ENCODE measurements at places on chromosomes 2 and 18.

DNA sequence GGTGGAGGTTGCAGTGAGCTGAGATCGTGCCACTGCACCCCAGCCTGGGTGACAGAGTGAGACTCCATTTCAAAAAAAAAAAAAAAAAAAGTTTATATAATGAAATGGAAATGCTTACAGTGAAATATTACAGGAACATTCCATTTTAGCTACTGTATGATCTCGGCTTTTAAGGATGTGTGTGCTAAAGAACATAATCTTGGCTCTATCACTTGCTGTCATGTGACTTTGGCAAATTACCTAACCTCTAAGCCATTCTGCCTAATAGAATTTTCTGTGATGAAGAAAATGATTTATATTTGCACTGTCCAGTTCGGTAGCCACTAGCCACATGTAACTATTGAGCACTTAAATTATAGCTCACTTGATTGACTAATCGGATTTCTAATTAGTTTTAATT, 36.3 kb downstream of the SMAD4 start:
- DNase-seq, result no peak

DNA sequence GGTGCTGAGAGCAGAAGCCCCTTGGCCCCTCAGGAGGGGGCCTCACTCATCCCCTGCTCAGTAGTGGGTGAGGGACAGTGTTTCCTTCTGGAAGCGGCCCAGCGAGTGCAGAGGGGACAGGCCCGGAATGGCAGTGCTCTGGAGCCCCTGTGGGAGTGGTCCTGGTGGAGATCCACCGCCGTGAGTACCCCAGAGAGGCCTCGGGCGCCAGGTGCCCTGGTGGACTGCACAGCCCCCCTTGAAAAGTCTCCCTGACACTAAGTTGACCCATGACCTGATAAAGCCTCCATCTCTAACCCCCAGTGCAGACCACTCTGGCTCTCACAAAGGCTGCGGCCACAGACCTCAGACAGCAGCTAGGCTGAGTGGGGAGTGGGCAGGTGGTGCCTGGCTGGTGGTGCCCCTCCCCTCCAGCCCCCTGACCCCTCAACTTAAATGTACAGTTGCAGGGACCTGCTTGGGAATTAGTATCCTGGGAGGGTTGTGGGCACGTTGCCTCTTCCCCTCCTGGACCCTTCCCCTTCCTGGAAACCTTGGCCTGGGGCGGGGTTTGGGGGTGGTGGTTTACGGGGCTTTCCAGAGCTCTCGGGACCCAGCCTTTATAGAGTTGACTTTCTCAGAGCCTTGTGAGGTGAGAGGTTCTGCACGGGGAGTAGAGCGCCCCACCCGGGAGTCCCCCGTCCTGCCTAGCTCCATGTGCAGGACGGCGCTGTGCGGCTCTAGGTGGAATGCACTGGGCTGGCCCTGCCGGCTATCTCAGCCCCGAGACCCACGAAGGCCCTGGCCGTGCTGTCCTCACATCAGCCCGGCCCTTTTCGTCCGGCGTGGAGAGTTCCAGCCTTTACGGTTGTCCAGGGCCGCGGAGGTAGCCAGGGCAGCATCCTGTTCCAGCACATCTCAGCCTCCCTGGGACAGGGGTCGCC, 62.7 kb downstream of the RTP5 start:
- DNase-seq, result no peak

DNA sequence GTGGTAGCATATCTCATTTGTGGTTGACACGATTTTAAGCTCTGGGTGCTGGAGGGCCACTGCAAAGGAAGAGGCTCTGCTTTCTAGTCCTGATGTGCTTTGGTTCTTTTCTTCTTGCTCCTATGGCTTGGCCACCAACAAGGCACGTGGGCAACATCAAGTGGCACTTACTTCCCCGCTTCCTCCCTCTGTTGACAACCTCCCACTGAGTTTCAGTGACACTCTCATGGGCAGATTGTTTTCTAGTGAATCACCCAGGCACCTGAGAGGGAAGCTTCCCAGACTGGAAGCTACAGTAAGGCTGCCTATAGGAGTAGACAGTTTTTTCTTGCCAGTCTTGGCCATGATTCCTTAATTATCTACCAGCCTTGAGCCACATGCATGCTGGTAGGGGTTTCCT, 89.0 kb downstream of the NBAS start:
- DNase-seq, result no peak

GRCh38 chr2:12412898-12413305, 303.8 kb upstream of the TRIB2 start:
- DNase-seq, result peak; percentile 57

- DNase-seq, result no peak
Observed at GRCh38 chr18:8478968-8479370, 130.3 kb upstream of the RAB12 start.

DNA sequence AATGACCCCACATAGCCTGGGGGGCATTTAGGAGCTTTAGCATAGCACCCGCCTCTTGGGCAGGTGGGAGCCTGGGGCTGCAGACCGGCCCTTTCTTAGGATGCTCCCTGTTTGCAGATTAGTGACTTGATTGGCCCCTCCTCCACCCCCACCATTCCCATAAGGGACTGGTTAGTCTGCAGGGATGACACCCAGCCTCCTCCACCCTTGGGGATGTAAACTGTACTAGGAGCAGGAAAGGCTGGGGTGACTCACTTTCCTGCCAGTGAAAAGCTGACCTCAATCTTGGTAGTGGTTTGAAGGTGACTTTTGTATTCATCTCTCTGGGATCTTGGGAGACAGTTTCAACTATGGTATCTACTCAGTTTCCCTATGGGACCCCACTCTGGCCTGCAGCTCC, 24.2 kb downstream of the CTIF start:
- DNase-seq, result no peak

GRCh38 chr18:66410692-66411091, 193.2 kb downstream of the CDH19 start:
- no peak for DNase-seq

DNA sequence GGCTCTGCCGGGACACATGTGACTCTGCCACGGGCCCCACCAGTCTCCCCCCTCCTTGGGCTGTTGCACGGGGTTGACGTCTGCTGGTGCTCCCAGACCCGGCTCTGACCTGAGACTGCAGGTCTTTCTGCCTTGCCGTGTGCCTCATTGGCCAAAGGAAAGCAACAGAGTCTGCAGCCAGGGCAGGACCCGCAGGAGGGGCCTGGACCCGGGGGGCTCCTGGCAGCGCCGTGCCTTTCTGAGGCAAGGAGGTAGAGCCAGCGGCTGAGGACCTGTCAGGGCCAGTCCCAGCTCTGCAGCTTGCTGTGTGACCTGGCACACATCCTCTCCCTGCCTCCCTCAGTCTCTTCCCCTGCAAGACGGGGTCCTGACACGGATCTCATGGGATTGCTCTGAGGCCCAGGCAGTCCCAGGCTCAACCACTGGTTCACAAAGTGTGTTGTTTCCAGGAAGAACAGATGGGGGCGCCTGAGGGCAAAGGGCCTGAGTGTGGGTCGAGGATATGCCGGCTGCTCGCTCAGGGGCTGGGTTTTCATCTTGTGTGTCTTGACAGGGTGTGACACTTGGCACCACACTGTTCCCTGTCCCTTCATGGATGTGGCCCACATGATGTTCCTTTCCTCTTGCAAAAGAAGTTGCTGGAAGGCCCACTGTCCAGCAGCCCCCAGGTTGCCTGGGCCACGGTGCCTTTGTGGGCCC, 9.0 kb downstream of the CAPN10 start:
- peak; percentile 24 for DNase-seq

- DNase-seq, result no peak
Observed at GRCh38 chr18:12013186-12013916, 32.0 kb downstream of the IMPA2 start.

GRCh38 chr2:239677453-239678185, 276.8 kb upstream of the HDAC4 start:
- DNase-seq, result no peak

DNA sequence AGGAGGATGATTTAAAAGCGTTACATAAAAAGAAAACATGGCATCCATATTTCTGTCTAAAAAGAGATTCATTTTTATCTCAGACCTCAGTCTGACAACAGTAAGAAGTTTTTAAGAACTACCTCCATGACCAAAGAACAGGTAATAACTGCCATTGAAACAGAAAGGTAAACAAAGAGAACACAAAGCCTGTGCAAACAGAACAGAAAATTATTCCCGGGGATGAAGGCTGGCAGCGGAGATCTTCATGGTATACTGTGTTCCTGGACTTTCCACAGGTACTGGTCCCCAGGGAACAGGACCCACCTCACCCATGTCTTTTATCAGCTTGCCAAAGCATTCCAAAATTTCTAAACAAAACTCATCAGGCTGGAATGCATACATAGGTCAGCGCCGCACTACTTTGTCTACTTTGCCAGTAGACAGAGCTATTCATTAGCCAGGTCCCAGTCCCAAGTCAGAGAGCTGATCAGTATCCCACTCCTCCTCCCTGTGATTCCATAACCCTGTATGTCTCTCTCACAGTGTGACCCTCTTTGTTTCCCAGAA, 277.3 kb downstream of the MBD2 start:
- DNase-seq, result no peak

GRCh38 chr2:20424300-20425290, 22.3 kb upstream of the RHOB start:
- DNase-seq, result peak; percentile 31

GRCh38 chr2:189337656-189338055, 103.6 kb upstream of the WDR75 start:
- no peak for DNase-seq

Data from CD4-positive, alpha-beta T cell treated with Interleukin-2 at 100 ng/mL for 4 hours (primary cell).